ENCODE measurements at places on chromosomes 6 and 20. TPM values are rescaled to one million over a fixed set of nuclear protein-coding genes. Genes with fewer than 3 reads are reported as not detected.

- H3K4me1 ChIP-seq: no peaks in the 10 kb centered on the region
- no peaks in the 10 kb centered on the region for H3K36me3 ChIP-seq
- no peak overlapping the region for H3K27ac ChIP-seq
- H3K4me3 ChIP-seq: no peak overlapping the region
These were observed 37.9 kb upstream of the MAS1 start for GRCh38 chr6:159852877-159853276.

HLA-DMA gene
- 15.4 TPM for total RNA-seq

KIAA1755 gene
- total RNA-seq: 3.1 TPM

DNA sequence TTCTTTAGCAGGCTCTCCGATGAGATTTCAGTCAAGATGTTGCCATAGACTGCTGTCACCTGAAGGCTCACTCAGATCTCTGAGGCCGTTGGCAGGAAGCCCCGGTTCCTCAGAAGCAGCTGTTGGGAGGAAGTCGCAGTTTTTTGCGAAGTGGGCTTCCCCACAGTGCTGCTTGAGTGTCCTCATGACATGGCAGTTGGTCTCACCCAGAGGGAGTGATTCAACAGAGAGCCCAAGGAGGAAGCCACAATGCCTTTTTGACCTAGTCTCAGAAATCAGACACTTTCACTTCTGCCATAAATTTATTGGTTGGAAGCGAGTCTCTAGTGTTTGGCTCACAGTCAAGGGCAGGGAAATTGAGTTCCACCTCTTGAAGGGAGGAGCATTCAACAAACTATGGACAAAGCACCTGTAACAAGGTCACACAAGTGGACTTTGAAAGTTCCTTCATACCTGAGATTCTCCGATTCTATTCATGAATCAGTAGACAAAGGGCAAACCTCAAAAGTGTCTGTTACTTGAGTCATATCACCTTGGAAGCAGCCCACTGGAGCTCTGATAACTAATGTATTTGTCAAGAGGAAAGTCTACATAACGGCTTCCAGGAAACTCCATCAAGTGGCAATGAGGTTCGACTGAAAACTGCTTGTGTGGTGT lies 208.3 kb downstream of the TASP1 start:
- H3K36me3 ChIP-seq: no peaks in the 10 kb centered on the region
- no peaks in the 10 kb centered on the region for H3K27me3 ChIP-seq
- no peaks in the 10 kb centered on the region for H3K4me1 ChIP-seq
- no peak overlapping the region for H3K27ac ChIP-seq
- DNase-seq: no peak

GRCh38 chr6:92593201-92593600 lies 826.2 kb downstream of the EPHA7 start:
- no peak overlapping the region for H3K27ac ChIP-seq
- H3K4me1 ChIP-seq: no peaks in the 10 kb centered on the region
- H3K4me3 ChIP-seq: no peak overlapping the region
- no peaks in the 10 kb centered on the region for H3K36me3 ChIP-seq
- no peaks in the 10 kb centered on the region for H3K27me3 ChIP-seq

GSTA2 gene
- total RNA-seq: not detected

WFDC10B gene
- not detected for total RNA-seq

DNA sequence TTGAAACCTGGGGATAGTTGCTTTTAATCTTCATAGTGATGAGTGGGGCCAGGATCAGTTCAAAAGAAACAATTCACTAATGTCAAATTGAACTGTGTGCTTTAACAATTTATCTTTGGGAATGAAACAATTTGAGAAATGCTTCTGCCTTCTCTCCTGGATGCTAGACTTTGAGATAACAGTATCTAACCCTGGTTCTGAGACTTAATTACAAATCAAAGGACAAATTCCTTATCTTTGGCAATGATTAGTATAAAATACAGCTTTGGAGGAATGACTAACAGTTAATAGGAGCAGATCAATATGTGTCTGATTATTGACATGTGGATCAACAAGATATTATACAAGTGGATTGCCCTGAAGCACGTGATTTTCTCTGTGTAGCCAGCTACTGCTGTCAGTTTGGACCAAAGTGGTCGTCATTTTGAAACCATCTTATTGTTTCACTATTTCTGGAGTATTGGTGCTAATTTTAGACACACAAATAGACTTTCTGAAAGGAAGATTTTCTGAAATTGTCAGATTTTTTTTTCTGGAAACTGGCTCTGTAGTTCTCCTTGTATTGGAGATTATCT lies 6.2 kb upstream of the FLRT3 start:
- H3K4me3 ChIP-seq: no peak overlapping the region
- H3K4me1 ChIP-seq: no peaks in the 10 kb centered on the region
- DNase-seq: no peak

TOMM34 gene
- 10.6 TPM for total RNA-seq

DNA sequence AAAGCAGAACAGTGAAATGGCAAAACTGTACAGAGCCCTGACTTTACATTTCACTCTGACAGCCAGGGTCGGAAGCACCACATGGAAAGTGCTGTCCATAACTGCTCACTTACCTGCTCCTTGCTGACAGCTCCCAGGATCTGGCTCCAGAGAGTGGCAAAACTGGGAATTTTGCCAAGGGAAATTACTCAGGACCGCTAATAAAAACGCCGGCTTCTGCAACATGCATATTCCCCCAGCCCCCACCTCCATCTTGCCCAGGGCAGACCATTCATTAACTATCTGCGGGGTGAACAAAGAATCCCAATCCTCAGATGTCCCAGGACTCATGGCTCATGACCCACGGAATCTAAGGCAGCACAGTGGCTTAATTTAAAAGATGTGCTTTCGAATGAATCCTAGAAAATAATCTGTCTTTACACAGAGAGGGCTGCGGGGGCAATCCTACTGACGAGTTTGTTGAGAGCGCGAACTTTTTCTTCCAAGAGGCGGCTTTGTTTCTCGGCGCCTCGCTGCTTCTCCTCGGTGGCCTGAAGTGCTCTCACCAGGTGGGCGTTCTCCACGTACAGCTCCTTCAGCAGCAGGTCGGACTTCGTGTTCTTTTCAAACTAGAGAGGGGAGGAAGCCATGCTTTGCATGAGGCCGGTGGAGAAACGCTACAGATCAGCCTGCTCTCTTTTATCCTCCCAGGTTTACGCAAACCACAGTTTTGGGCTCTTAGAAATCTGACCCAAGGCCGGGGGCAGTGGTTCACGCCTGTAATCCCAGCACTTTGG lies 45.8 kb downstream of the GINS1 start:
- no peaks in the 10 kb centered on the region for H3K27me3 ChIP-seq
- no peak overlapping the region for H3K27ac ChIP-seq
- H3K36me3 ChIP-seq: peaks cover 10% of the 10 kb centered on the region
- no peak overlapping the region for H3K4me3 ChIP-seq

DNA sequence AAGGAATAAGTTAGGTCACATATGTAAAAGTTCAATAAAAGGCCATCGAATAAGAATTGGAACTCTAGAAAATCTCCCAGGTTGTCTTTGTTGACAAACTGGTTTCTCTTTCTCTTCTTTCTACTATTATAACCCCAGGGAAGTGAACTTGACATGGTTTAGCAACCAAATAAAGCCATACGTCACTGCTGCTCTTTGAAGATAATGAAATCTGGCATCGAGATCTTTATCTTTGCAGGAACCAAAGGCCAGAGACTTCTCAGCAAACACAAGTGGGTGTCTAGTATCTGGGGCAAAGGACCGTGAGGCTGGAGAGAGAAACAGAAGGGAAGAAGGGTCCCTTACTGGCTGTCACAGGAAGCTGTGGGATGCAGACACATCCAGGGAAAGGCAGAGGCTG lies 286.7 kb upstream of the CDYL start:
- DNase-seq: no peak
- H3K4me1 ChIP-seq: no peaks in the 10 kb centered on the region
- no peaks in the 10 kb centered on the region for H3K36me3 ChIP-seq
- H3K27ac ChIP-seq: no peak overlapping the region
- H3K4me3 ChIP-seq: no peak overlapping the region
- no peaks in the 10 kb centered on the region for H3K27me3 ChIP-seq

GRCh38 chr20:13333793-13334192 lies 112.7 kb downstream of the ISM1 start:
- no peaks in the 10 kb centered on the region for H3K4me1 ChIP-seq
- no peak for DNase-seq
- H3K27ac ChIP-seq: no peak overlapping the region
- H3K27me3 ChIP-seq: no peaks in the 10 kb centered on the region

SYCP2 gene
- 0.79 TPM for total RNA-seq

DNA sequence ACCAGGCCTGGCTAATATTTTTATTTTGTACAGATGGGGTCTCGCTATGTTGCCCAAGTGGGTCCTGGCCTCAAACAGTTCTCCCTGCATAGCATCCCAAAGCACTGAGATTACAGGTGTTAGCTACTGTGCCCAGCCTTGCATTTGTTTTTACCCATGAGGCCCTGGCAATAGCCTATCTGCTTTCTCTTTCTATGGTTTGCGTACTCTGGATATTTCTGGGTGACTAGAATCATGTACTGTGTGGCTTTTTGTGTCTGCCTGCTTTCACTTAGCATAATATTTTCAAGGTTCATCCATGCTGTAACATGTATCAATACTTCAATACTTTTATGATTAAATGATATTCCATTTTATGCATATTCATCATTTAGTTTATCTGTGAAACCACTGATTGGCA lies 451.7 kb downstream of the GRIK2 start:
- H3K27me3 ChIP-seq: no peaks in the 10 kb centered on the region
- no peak overlapping the region for H3K27ac ChIP-seq
- H3K36me3 ChIP-seq: no peaks in the 10 kb centered on the region
- H3K4me1 ChIP-seq: no peaks in the 10 kb centered on the region

- no peak overlapping the region for H3K4me3 ChIP-seq
- no peaks in the 10 kb centered on the region for H3K27me3 ChIP-seq
These were observed 148.7 kb upstream of the CARMIL1 start for GRCh38 chr6:25130518-25130917.

GRCh38 chr6:34230653-34231371 lies 5.9 kb upstream of the HMGA1 start:
- H3K27me3 ChIP-seq: no peaks in the 10 kb centered on the region
- peaks cover 4% of the 10 kb centered on the region for H3K4me1 ChIP-seq
- DNase-seq: no peak
- no peak overlapping the region for H3K27ac ChIP-seq
- H3K4me3 ChIP-seq: no peak overlapping the region

DNA sequence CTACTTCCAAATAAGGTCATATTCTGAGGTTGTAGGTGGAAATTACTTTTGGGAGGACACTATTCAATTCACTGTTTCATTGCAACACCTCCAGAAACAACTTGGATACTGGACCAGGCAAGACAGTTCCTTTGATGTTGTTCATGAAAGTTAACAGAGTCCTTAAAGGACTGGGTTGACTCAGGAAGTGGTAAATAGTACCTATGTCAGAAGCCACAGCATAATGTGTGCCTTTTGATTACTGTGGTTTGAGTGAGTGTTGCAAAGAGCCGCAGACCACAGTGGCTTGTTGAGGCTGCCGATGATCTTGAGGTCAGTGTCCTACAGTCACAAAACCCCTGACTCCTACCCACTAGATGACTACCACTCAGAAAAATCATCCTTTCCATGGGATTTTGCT lies 10.9 kb downstream of the IL20RA start:
- H3K4me1 ChIP-seq: no peaks in the 10 kb centered on the region
- no peak overlapping the region for H3K27ac ChIP-seq
- H3K4me3 ChIP-seq: no peak overlapping the region
- H3K27me3 ChIP-seq: no peaks in the 10 kb centered on the region

DNA sequence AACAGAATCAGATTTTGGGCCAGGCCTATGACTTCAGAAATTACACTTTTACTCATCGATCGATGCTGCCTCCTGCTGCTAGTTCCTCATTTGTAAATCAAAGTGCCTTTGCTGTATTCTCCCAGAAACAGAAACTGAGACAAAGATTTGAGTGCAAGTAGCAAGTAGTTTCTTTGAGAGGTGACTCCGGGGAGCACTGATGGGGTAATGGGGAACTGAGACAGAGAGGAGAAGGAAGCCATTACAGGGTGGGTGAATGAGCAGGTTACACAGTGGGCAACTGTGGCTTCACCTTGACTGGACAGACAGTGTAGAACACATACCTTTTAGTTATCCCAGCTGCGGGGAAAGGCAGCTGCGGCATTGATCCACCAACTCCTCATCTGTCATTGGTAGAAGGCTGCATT lies 9.7 kb upstream of the CD40 start:
- H3K27me3 ChIP-seq: no peaks in the 10 kb centered on the region
- no peak overlapping the region for H3K4me3 ChIP-seq
- DNase-seq: no peak
- no peak overlapping the region for H3K27ac ChIP-seq
- no peaks in the 10 kb centered on the region for H3K36me3 ChIP-seq
- no peaks in the 10 kb centered on the region for H3K4me1 ChIP-seq
